ENCODE measurements at places on chromosomes 7 and 10.

- DNase-seq: no peak
These were observed 6.1 kb downstream of the COL1A2 start for GRCh38 chr7:94400643-94401427.

DNA sequence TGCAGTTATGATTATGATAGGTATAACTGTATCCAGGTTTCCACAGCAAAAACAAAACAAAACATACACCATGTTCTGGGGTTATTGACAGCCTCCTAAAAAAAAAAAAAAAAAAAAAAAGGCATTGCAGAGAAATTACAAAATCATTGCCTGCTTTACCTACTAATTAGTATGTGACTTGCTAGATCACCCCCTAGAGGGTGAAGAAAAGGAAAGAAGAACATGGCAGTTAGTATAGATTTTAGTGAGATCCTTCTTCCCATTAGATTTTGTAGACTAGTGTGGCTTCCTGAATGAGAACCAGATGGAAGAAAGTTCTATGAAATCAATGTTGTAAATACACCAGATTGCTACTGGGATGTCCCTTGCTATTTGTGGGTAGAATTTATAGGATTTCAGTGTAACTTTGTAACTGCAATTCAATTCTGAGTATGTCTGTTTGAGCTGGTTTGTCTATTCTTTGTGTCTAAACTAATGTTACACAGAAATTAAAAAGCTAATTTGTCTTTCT is 24.0 kb upstream of the AGBL3 start:
- DNase-seq: no peak

- no peak for DNase-seq
These were observed 54.2 kb downstream of the ELFN1 start for GRCh38 chr7:1724118-1724910.

GRCh38 chr7:38838725-38839385 is 70.1 kb downstream of the VPS41 start:
- no peak for DNase-seq

- no peak for DNase-seq
These were observed 27.6 kb downstream of the DRGX start for GRCh38 chr10:49368256-49368655.

Measured in activated T-cell treated with anti-CD3 and anti-CD28 coated beads, Interleukin-2, amount 50 U/mL, for 4 hours (primary cell).